ENCODE measurements at places on chromosomes 5 and 9.

- DNase-seq, result no peak
Observed at GRCh38 chr9:18473652-18474279, at the start of gene ADAMTSL1. ADAMTSL1 (plus strand) TSS chr9:18474153; CDS start chr9:18474233, 80 bp downstream.

DNA sequence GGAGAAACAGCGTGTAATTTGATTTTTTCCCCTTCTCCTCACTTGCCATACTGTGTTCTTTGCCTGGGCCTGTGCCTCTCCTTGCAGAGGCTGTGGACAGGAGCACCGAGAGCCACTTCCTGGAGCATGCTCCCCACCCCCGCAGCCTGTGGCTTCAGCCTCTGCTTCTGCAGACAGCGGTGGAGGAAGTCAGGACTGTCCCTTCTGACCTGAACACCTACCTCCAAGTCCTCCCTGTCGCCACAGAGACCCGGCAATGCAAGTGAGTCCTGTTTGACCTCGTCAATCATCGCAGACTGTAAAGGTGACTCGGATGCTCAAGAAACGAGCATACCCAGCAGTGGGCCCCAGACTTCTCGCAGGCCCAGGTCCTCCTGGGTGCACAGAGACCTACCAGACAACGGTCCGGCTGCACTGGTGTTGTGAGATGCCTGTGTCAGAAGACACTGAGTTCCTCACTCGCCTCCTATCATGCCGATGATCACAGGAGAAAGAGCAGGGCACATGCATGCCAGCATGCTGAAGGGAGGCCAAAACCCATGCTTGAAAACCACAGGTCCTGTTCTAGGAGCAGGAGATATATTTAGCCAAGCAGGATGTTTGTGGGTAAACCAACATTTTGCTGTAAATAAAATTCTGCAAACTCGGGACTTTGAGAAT is 198.8 kb downstream of the AUH start:
- DNase-seq, result no peak

GRCh38 chr5:17305017-17305416 is 87.6 kb downstream of the BASP1 start:
- no peak for DNase-seq

- no peak for DNase-seq
Observed at GRCh38 chr5:111124793-111125192, 32.6 kb downstream of the WDR36 start.

GRCh38 chr5:157915638-157916037 is 56.7 kb upstream of the CLINT1 start:
- no peak for DNase-seq

DNA sequence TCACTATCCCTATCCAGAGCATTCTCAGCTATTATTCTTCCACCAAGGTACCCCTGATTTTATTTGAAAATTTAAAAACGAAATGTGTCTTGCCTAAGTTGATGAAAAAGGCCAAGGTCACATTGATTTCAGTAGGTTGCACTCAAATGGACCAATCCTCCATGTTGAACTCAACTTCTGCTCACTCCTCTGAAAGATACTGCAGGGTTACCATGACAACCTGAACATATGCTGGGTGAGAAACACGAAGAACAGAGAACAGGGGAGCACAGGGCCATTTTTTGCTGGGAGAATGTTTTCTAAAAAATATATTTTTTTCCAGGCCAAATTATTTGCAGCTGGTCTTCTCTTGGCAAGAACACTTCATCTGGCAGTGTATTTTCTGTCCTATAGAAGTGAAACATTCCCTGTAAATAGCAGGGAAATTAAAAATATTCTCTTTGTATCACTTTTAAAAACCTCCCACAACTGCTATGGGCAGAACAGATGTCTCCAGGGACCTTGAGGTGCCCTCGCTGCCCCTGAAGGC is 215.9 kb downstream of the NXNL2 start:
- no peak for DNase-seq

GRCh38 chr5:82599692-82600091 is 321.5 kb upstream of the RPS23 start:
- DNase-seq, result no peak

DNA sequence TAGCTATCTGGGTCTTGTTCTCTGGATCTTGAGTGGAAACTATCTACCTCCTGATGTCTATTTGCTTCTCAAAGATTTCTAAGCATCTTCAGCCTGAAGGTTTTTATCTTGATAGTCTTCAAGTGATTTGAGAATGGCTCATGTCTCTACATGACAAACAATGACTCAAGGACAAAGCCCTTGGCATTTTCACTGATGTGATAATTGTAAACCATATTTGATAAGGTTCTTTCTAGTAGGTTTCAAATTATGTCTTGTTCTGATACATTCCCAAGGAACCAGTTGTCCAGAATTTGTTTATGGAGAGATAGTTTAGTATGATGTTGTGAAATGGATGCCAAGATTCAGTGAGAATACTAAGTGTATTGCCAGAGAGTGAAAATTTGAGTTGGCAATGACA is 1079.3 kb upstream of the CDH9 start:
- no peak for DNase-seq

- DNase-seq, result no peak
Observed at GRCh38 chr5:175567954-175568353, 89.6 kb downstream of the SFXN1 start.

- DNase-seq, result no peak
Observed at GRCh38 chr9:14314929-14315874, 1.3 kb upstream of the NFIB start.

DNA sequence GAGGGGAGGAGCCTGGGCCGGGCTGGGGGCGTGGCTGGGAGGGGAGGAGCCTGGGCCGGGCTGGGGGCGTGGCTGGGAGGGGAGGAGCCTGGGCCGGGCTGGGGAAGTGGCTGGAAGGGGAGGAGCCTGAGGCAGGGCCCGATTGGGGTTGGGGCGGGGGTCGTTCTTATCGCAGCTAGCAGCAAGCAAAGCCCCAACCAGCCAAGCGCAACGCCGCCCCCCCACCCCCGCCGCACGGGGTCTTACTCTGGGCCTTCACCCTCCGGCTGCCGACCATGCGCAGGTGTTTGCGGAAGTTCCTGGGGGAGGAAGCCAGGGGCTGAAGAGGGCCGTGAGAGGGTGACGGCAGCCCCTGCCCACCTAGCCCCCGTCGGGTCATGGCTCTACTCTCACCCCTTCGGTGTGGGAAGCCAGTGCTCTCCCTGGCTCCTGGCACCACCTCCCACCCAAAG is 5.0 kb downstream of the NSMF start:
- DNase-seq, result peak; percentile 47

DNA sequence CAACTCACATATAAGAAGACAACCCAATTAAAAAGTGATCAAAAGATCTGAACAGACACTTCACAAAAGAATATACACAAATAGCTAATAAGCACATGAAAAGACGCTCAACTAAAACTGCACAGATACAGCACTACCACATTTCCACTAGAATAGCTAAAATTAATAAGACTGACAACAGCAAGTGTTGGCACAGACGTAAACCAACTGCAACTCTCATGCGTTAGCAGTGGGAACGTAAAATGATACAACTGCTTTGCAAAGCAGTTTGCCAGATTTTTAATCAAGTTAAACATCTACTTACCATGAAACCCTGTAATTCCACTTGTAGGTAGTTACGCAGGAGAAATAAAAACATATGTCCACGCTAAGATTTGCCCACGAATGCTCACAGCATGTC is 9.0 kb downstream of the SEMA4D start:
- no peak for DNase-seq

DNA sequence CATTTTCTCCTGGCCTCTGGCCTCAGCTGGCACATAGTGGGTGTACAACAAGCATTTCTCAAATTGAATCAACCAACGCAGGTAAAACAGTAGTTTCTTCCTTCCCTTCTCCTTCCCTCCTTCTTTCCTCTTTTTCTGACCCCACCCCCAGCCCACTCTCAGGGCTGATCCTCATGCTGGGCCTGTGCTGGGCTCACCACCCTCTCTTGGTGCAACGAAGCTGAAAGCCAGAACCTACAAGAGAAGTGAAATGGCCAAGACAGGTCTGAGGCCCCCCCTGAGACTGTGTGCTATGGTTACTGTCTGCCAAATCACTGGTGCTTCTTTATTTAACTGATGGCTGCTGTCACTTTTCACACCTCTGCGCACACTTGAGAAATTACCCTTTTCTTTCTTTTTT is 53.0 kb upstream of the BOD1 start:
- DNase-seq, result no peak

- no peak for DNase-seq
Observed at GRCh38 chr9:35311891-35312639, 150.3 kb downstream of the UNC13B start.

- DNase-seq, result no peak
Observed at GRCh38 chr9:98391867-98392266, 136.4 kb upstream of the TBC1D2 start.

GRCh38 chr9:17839776-17840175 is 260.9 kb downstream of the SH3GL2 start:
- no peak for DNase-seq

DNA sequence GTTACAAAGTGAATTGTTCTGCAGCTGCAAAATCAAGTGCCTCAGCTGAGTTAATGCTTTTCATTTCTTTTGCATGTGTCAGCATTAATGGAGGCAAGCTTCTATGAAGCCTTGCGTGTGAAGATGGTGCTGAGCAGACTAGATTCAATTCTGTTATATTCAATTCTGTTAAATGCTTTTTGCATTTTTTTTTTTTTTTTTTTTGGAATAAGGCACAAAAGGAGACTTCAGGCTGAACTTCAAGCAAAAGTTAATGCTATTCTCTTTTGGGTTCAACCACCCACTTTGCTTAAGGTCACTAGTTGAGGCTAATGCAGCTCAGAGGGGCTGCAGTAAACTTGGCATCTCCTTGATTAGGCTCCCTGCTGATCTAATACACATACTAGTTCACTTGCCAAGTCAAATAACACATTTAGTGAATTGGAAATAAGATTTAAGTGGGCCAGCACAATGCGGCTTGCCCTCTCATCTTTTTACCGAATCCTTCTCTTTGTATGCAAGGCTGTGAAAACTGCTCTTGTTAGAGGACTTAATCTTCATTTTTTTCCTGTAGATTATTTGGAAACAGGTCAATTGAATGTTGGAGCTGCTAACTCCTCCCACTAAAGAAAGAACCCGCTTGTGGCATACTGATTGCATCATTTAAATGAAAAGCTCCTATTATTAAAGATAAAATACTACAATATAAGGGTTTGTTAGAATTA is 1020.2 kb downstream of the NR2F1-AS1 start:
- no peak for DNase-seq
